Calu3 (cell line): ENCODE measurements at places on chromosomes 7 and 10.

GRCh38 chr7:34392972-34393371 is 265.0 kb upstream of the NPSR1 start:
- DNase-seq: no peak

GRCh38 chr7:140206616-140207389 is 30.0 kb upstream of the KDM7A start:
- no peak for DNase-seq

- DNase-seq: no peak
Observed at GRCh38 chr7:67858931-67859330, 862.3 kb downstream of the TYW1 start.

GRCh38 chr7:158249692-158250091 is 337.9 kb downstream of the PTPRN2 start:
- DNase-seq: no peak

DNA sequence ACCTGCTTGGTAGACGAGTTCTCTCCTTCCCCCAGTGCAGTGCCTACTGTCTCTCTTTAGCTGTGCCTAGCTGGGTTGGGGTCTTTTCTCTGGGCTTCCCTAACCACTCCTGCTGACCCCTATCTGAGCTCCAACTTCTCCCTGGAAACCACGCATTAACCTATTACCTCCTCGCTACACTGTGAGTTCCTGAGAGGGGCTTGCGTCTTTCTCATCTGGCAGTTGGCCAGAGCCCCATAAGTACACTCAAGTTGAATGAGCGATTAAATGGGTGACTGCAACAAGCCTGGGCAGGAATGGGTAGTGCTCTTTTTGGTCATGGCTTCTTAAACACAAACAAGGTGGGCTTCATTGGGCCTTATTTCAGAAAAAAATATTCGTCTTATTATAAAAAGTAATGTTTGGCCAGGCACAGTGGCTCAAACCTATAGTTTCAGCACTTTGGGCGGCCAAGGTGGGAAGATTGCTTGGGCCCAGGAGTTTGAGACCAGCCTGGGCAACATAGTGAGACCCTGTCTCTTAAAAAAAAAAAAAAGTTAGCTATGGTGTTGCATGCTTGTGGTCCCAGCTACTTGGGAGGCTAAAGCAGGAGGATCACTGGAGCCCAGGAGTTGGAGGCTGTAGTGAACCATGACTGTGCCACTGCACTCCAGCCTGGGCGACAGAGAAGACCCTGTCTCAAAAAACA is 41.4 kb downstream of the SYPL1 start:
- no peak for DNase-seq

- DNase-seq: no peak
Observed at GRCh38 chr10:14374745-14375445, 44.2 kb upstream of the FRMD4A start.

DNA sequence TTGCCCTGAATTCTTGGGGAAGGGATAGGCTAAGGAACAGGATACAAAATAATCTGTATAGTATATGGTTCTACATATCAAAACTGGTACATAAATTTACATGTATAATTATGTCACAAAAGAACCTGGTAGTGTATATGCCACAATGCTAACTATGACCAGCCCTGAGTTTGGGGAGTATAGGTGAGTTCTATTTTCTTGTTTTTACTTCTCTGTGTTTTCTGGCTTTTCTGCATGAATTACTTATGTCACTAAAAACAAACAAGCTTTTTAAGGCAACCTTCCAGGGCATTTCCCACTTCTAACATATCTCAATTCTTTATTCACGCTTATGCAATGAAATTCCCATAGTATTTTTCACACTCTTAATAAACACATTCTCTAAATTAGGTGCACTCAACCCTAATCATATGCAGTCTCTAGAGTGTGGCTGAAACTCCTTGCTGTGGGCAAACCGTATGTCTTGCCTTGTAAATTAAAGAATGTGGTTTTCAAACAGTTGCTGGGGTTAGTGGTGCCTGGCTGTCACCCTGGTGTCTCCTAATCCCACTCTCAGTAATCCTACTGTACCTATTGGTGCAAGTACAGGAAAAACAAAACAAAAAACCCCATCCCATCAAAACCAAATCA is 14.0 kb upstream of the INSIG1 start:
- DNase-seq: no peak

DNA sequence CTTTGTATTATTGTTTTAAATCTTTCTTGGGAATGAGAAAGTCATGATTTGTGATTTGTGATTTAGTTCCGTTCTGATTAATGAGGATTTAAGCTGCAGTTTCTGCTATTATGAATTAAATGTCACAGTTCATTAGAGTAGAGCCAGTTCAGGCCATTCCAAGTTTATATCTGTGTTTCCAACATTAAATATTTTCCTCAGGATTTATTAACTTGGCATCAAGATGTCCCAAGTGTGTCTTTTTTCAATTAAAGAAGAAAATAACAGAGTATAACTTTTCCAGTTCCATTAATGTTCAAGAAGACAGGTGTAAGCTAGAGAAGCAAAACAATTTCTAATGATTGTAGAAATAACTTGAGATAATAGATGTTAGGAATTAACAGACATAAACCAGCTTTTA is 1183.2 kb upstream of the CELF2 start:
- DNase-seq: no peak

- no peak for DNase-seq
Observed at GRCh38 chr7:36777062-36777461, 52.8 kb upstream of the AOAH start.

DNA sequence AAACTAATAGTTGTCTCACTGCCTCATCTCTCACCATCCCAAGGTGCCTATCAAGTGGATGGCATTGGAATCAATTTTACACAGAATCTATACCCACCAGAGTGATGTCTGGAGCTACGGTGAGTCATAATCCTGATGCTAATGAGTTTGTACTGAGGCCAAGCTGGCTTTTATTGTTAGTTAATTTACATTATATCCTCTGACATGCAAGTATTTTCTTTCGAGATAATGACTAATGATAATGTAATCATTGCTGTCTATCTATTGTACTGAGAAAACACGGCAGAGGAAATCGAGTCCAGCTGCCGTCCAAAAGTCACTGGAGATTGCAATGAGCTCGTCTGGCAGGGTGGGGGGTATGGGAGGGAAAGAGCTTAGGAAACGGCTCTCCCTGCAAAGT is 172.4 kb upstream of the LANCL2 start:
- no peak for DNase-seq

- no peak for DNase-seq
Observed at GRCh38 chr7:138089080-138089901, 13.0 kb downstream of the AKR1D1 start.

DNA sequence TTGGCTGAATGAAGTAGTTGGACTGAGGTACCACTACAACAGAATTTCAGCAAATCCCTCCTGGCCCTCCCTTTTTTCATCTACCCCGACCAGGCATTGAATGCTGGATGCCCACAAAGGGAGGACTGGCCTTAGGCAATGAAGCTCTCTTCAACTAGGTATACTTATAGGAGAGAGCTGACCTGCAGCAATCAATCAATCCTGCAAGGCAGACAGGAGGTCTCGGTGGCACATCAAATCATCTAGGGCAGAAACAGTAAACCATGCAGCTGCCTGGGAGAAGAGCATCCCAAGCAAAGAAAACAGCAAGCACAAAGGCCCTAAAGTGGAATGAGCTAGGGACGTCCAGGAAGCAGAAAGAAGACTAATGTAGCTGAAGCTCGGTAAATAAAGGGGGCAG is 2.4 kb upstream of the ABRAXAS2 start:
- no peak for DNase-seq

GRCh38 chr10:31071232-31072005 is 39.8 kb upstream of the ZNF438 start:
- peak; percentile 43 for DNase-seq

GRCh38 chr7:94525923-94526322 is 16.3 kb downstream of the CASD1 start:
- no peak for DNase-seq

DNA sequence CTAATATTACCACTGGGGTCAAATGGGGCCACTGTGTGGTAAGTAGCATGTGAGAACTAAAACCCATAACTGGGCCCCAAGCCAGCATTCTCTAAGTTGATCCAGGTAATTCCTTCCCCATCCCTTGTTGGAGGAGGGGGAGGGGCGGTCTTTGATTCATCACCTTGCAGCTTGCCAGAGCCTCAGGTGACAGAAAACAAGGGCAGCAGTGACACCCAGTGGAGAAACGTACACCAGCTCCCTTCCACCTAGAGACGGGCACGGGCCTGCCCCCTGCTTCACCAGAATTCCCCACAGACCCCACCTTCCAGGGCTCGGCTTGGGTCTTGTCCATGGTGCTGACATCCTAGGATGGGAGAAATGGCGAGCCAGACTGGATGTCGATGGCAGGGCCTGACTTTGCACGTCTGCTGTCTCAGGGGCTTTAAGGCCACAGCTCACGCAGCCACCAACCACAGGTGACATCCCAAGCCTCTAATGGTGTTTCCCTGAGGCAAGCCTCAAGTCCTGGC is 102.0 kb downstream of the STRA8 start:
- peak; percentile 95 for DNase-seq

GRCh38 chr7:106180721-106181120 is 68.6 kb upstream of the SYPL1 start:
- no peak for DNase-seq
